ENCODE measurements at places on chromosomes 2 and 18.

DNA sequence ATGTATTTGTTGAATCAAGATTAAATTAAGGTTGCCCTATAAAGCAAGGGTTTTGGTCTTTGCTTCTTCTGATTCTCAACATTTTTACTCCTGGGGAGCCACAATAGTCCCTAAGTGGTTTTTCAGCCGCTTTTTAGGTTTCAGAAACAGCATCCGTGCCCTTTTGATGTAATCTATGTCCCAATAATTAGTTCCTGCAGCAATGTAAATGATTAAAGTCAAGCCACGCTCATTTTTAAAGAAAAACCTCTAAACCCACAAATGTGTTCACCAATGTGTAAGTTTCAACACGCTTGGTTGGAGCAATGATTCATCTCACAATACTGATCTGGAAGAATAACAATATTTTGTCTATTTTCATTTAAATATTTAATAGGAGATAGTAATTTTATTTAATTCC is 5.6 kb downstream of the ARL4C start:
- no peak for DNase-seq

- no peak for DNase-seq
These were observed 105.0 kb upstream of the DNAJC10 start for GRCh38 chr2:182611009-182611408.

DNA sequence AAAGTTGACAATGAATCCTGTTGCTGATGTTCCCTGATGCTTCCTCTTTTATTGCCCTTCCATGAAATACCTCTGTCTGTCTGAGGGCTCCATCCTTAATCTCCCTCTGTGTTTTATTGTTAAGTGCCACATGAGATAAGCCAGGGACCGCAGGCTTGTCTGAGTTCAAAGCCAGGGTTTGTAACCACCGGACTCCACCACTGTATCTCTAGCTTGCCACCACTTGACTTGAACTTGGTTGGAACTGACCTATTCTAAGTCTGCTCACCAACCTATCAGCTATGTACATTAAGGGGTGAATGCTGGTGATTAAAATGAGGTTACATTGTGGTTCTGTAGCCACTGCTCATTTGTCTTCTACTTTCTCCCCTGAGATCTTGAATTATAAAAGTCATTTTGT is 328.5 kb upstream of the ZEB2 start:
- DNase-seq: no peak

- no peak for DNase-seq
These were observed 669.7 kb upstream of the SALL3 start for GRCh38 chr18:78309924-78310323.

- no peak for DNase-seq
These were observed 214.6 kb downstream of the SETBP1 start for GRCh38 chr18:44895176-44895798.

GRCh38 chr2:19138264-19138825 is 220.1 kb downstream of the OSR1 start:
- no peak for DNase-seq

GRCh38 chr2:66437109-66437690 is 2.3 kb downstream of the MEIS1 start:
- no peak for DNase-seq

DNA sequence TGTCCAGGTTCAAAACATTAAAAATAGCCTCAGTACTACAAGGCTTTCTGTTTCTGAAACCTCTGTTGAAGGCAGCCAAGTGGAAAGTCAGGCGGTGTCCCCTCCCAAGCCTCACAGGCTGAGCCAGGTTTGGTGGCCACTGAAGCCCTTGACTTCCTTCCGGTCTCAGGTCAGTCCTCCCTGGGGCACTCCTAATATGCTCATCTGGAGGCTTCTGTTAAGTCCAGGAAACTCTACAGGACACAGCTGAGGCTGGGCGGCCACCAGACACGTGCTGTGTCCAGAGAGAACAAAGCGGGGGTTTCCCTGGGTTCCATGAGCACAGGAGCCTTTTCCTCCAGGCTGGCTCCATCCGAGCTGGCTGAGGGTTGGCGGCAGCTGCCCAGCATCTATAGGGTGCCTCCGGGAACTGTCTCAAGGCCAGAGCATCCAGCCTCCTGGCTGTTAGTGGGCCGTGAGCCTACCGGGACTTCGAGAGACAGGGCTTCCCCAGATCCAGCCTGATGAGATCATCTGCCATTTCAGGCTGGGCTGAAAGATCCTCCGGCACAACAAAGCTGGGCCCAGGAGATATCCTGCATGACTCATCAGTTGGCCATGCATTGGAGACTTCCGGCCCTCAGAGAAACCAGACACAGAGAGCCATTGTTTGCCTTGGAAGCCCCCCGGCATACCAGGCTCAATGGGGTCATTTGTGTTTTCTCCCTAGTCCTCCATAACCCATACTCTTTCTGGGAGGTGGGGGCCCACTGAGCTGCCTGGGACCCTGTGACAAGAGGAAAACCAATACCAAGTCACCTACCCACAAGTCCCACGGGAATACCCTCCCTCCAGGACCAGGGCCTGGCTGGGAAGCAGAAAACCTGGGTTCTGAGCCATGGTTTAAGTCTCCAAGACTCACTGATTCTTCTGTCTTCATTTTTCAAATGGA is 71.7 kb downstream of the HS1BP3 start:
- DNase-seq: no peak

GRCh38 chr2:176284461-176285049 is 15.3 kb downstream of the MTX2 start:
- no peak for DNase-seq

- DNase-seq: no peak
These were observed 67.9 kb downstream of the HNRNPLL start for GRCh38 chr2:38534746-38535403.

DNA sequence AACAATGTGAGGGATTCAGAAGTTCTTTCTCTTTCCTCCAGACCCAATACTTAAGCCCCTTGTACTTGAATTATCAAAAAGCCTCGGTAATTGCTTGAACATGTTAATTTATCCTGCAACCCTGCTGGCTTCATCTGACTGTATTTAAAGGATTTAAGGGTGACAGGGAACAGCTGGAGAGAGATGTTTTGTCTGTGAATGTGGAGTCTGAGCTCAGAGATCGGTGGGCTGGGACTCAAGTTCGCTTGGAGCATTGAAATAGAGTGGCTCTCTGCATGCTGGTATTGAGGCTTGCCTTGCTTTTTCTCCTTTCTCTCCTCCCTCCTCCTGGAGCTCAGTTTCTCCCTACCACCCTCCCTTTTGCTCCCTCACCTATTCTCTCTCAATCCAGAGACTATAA is 73.6 kb downstream of the BOD1L2 start:
- no peak for DNase-seq

GRCh38 chr2:216736326-216736725 is 41.0 kb upstream of the IGFBP5 start:
- no peak for DNase-seq

DNA sequence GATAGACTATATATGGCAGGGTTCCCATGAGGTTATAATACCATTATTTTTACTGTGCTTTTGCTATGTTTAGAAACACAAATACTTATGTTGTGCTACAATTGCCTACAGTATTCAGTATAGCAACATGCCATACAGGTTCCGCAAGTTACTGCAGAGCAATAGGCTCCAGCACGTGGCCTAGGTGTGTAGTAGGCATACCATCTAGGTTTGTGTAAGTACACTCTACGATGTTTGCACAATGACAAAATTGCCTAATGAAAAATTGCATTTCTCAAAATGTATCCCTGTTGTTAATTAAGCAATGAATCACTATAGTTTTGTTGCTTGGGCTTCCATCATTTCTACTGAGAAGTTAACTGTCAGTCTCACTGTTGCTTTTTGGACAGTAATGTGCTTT is 9.8 kb downstream of the CD302 start:
- no peak for DNase-seq

DNA sequence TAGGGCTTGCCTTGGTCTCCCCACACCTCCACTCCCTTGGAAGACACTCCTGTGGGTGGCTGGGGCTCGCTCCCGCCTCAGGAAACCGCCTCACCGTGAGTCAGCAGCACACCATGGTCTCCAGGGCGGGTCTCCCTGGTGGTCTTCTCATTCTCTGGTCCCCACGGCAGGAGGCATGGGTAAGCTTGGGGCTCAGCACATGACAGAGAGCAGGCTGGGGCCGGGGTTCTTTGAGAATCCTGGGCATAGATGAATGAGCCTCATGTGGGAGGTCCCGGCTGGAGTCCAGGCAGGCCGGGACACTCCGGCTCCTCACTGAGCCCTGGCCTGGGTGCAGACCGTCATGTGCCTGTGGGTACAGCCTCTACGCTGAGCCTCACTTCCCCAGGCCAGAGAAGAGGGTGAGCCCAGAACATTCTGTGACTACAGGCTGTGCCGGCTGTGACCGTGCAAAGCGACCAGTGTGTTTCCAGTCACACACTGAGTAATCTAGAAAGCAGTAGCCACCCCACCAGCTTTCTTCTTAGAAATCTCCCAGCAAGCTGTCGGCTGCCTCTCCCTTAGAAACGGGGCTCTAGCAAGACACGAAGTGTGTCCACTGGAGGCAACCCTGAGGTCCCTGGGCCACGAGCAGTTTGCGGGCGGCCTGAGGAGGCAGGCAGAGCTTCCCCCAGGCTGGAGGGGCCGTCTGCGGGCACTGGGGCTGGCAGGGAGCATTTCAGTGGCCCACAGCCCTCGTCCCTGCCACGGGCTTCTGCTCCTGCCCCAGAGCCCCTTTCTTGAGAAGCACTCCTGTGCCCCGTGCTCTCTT is 93.1 kb downstream of the RHOB start:
- DNase-seq: no peak

DNA sequence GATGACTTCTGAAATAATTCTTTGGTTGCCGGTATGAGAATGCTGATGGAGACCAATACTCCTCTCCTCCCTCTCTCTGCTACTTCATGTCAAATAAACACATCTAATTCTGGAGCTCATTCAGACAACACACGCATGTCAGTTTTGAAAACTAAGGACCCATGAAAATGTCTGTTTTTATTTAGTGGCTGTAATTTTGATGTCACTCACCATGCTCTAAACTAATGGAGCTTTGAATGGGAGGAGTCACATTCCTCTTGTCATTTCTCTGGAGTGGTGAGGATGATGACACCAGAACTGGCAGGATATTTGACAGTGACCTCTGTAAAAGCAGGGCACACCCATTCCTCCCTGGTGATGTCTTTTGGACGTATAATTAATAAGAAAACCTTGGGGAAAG is 163.0 kb downstream of the PHLPP1 start:
- no peak for DNase-seq

GRCh38 chr2:9703085-9703678 is 72.4 kb upstream of the YWHAQ start:
- peak; percentile 68 for DNase-seq

DNA sequence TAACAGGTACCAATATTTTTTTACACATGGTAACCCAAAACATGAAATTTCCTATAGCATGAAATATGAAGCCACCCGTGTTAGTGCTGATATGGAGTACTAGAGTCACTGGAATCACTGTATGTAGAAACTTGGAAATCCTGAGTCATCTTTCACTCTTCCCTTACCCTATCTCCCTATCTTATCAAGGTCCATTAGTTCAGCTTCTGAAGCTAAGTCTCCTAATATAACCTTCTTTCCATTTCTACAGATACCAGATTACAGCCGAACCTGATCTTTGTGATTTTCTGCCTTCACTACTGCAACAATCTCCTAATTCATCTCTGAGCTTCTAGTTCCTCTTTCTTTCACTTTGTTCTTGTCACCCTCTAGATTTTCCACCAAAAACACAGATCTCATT is 59.0 kb downstream of the SEPTIN10 start:
- DNase-seq: no peak

DNA sequence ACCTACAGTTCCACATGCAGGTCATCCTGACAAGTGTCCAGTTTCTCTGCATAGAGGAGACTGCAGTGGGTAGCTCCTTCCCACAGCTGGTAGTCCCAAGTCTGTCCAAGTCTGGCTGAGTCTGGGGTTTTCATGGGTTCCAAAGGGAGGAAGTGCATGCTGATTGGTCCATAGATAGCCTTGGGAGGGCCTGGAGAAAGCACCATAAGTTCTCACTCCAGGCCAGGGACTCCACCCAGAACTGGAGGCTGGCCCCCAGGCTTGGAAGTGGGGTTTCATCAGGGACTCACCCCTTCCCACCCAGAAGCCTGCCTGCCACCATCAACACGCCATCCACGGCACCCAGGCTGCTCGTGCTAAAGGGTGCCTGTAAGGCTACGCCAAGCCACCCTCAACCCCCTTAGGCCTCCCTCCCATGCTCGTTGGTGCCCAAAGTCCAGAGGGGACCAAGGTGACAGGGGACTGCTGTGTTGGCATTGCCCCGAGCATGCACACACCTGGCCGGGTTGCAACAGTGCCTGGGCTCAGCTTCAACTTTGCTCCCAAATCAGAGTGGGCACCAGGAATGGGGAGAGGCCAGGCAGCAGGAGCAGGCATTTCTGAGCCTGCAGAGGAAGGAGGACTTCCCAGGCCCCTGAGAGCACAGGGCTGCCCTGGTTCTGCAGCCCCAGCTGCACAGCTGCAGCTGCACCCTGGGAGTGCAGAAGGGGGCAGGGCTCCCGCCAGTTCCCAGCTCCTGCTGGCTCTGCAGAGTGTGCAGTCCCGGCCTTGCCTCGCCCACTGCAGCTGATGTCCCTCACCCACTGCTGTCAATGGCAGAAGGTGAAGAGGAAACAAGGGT is 116.5 kb upstream of the MAP2 start:
- no peak for DNase-seq

GRCh38 chr2:73284296-73285158 is at the start of gene FBXO41:
Gene FBXO41 (minus strand): TSS chr2:73284478. CDS start chr2:73269630, 14,848 bp downstream.
- DNase-seq: no peak

DNA sequence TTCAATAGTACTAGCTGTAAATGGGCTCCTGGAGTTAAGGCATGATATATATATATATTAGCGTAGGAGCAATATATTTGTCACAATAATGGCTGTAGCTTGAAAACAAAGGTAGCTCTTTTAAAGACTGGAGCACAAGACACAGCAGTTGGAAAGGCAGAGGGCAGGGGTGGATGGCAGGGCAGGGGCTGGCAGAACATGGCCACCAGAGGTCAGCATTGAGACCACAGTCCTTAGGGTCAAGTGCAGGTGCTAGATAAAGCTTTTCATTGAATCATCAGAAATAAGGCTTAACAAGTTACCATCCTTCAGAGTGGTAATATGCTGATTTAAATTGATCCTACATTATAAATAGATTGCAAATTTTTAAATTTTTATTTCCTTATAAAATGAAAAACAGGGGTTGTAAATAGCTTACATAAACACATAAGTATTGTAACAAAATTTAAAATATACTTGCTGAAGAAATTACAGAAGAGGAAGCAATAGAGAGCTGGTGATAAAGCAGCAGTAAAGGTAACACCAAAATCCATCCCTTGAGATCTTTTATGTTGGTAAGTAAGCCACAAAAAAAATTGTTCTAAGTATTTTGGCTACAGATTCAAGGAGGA is 161.2 kb upstream of the PIEZO2 start:
- DNase-seq: no peak

DNA sequence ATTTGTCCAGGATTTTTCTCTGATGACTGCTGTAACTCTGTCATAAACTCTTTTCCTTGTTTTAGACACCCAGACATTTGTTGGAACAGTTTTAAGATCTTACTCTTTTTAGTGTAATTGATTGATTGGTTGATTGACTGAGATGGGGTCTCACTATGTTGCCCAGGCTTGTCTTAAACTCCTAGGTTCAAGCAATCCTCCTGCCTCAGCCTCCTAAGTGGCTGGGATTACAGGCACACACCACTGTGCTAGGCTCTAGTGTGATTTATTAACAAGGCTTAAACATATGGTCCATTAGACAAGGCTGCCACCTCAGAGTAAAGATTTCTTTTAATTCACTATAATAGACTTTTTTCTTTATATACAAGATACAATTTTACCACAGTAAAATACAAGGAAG is 2.0 kb downstream of the PAIP2B start:
- no peak for DNase-seq

- no peak for DNase-seq
These were observed 689 bp downstream of the RPRD1A start for GRCh38 chr18:36066686-36067054.

- DNase-seq: no peak
These were observed 522.2 kb upstream of the CNTNAP5 start for GRCh38 chr2:123502931-123503330.
